ENCODE measurements at places on chromosomes 11 and 22.

DNA sequence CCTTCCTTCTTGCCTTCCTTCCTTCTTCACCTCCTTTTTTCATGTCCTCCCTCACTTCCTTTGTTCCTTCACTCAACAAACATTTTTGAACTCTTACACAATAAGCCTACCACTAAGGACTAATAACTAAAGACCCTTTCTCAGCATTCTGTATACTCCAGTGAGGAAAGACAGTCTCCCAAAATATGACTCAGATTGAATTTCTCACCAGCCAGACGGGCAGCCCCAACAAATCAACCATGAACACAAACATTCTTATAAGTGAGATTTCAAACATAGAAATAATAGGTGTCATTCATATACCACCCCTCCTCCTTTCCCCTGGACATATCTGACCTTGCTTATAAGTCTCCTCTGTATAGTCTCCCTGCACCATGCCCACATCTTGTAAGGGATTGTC, 1079.7 kb downstream of the OPCML start:
- DNase-seq, result no peak

DNA sequence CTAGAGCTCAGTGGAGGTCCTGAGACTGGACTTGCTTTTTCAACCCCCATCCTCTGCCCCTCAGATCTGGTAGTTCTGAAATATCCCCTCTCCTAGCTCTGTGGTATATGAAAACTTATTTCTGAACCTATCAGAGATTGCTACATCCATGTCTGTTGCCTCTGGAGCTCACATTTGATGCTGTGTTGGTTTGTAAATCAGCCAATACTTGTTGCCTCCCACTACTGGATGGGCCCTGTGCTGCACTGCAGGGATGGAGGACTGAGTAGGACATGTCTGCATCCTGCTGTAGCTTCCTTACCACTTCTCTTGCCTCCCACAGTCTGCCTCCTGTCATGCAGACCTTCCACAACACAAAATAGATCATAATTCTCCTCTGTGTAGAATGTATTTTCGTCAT, 5.2 kb downstream of the OLFML1 start:
- no peak for DNase-seq

DNA sequence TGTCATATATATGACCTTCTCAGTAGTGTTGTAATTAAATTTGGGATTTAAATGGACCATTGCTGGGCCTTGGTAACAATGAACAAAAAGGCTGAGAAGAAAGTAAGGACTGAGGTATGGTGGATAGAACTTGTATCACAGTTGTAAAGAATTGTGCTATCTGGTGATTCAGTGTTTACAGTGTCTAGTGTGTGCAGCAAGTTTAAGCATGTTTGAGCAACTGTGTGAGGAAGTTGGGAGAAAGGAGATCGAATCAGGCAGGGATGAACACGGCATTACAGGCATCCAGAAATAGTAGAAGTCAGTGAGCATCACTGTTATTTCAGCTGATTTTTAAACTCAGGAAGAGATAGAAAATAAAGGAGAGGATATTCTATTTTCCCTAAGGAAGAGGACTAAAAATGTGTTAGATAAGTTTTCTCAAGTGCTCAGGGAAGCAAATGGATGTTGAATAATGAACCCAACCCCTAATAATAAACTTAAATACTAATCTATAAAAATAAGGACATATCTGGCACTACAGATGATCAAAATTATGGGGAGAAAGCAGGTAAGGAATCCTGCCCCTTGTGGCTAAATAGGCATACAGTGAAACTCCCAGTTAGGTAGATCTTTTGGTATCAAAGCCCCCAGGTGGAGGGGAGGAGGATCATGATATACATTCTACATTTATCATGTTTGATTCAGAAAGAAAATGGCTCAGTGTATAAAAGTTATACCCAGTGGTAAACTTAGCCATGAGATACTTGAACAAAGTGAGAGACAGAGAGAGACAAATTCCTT, 361.0 kb upstream of the ANO3 start:
- no peak for DNase-seq

- no peak for DNase-seq
Measured at GRCh38 chr22:19195796-19196731, 17.5 kb upstream of the SLC25A1 start.

GRCh38 chr22:45996241-45997076, 19.5 kb upstream of the WNT7B start:
- DNase-seq, result peak; percentile 65

- no peak for DNase-seq
Measured at GRCh38 chr11:69812946-69813345, 6.3 kb downstream of the FGF3 start.

GRCh38 chr11:102120437-102120973, 10.3 kb downstream of the YAP1 start:
- peak; percentile 49 for DNase-seq

- DNase-seq, result peak; percentile 96
Measured at GRCh38 chr11:47946682-47947559, 33.4 kb upstream of the PTPRJ start.

GRCh38 chr11:124123622-124124021, 8.4 kb downstream of the VWA5A start:
- no peak for DNase-seq

GRCh38 chr11:88656283-88656682, 318.7 kb upstream of the CTSC start:
- DNase-seq, result no peak

DNA sequence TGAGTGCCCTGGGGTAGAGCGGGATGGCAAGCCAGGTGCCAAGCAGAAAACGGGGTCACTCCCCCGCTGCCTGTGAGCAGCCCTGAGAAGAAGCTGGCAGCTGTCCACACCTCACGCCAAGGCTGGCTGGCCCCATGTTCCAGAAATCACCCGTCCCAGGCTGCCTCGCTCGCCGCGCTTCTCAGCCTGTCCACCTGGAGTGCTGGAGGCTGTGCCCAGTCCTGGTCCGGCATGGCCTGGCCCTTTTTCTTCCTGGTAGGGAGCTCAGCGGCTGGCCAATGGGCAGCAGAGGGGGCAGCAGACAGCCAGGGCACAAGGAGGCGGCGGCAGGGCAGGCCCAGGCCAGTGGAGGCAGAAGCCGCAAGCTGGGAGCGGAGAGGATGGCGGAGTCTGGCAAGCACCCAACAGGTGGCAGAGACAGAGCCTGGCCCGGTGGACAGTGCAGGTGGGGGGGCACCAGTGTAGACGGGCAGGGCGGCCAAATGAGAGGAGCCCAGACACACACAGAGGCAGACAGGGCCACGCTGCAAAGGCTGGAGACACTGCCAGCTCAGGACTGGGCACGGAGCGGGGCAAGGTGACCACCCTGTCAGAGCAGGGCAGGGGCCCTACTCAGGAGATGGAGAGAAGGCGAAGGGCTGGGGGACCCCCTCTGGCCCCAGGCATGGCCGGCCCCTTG, 37.2 kb upstream of the TH start:
- DNase-seq, result no peak

GRCh38 chr11:122741613-122742300, 86.2 kb downstream of the UBASH3B start:
- DNase-seq, result peak; percentile 69

GRCh38 chr11:4643076-4643475, 706 bp upstream of the OR51E1 start:
- DNase-seq, result no peak

- DNase-seq, result no peak
Measured at GRCh38 chr22:32665676-32666075, 135.8 kb upstream of the TIMP3 start.

GRCh38 chr11:69950120-69950519, 128.0 kb upstream of the ANO1 start:
- peak; percentile 12 for DNase-seq

GRCh38 chr11:62732830-62733229, 4.5 kb downstream of the TTC9C start:
- DNase-seq, result peak; percentile 29

DNA sequence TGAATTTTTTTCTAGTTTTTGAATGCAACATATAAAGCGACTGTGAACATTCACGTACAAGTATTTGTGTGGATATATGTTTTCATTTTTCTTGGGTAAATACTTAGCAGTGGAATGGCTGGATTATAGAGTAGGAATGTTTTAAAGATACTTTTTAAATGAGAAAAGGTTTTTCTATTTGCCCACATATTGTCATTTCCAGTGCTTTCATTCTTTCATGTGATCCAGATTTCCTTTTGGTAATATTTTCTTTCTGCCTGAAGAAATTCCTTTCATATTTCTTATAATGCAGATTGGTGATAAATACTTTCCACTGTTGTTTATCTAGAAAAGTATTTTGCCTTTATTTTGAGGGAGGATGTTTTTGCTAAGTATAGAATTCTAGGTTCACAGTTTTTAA, 7.9 kb downstream of the DDB2 start:
- no peak for DNase-seq

DNA sequence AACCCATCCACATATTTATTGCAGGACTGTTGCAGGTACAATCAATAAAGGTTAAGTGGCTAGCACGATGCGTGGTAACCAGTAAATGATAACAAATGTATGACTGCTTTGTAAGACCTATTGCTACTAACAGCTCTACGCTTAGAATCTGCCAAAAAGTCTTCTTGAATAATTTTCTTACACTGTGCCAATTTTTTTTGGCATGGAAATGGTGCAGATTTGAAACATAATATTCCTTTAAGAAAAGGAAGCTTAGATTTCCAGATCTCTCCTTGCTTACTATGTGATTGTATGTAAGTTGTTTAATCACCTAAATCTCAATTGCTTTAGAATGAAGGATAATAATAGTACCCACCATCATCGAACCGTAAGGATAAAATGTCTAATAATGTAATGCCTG, 192.0 kb downstream of the LRRC4C start:
- DNase-seq, result no peak

DNA sequence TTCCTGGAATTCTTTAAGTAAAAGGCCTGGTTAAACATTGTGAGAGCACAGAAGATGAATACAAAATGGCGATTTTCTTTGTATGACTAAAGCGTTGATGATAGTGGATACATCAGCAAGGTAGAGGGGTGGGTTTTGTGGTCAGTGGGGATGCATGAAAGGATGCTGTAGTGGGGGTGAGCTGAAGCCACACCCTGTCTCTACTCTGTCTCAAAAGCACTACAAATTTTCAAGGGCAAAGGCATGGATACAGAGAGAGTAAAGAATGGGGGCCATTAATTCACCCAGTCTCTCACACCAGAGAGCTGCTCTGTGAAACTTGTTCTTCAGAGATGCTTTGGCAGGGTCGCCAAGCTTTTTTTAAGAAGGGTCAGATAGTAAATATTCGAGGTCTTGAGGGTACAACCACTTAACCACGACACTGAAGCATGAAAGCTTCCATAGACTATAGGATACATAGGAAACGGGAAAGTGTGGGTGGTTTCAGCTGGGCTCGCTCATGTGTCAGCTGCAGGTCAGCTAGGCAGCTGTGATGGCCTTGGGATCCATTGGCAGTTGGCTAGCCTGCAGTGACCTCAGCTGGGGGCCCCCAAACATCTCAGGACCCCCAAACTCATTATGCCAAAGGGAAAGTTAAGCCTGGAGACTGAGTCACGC, 8.3 kb downstream of the TMEM138 start:
- no peak for DNase-seq

- peak; percentile 26 for DNase-seq
Measured at GRCh38 chr11:131668500-131669400, 298.3 kb downstream of the NTM start.

GRCh38 chr11:78733031-78733430, 158.4 kb upstream of the NARS2 start:
- DNase-seq, result no peak

DNA sequence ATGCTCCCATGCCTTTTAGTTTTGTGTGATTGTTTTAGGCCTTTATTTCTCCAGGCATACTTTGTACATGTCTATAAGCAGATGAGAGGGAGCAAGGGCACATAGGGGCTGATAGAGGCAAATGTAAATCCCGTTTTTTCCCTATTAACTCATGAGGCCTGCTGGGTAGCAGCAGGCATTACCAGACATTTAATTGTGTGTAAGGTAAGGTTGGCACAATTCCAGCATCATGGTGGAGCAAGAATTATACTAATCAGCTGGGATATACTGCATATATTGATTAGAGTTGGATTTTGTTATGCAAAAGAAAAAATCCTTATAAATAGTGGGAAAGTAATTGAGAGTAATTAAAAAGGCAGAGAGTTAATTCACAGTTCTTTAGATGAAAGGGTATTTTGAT, 12.2 kb downstream of the FAT3 start:
- no peak for DNase-seq

- DNase-seq, result no peak
Measured at GRCh38 chr22:46289244-46289891, 7.3 kb upstream of the GTSE1 start.

- DNase-seq, result peak; percentile 39
Measured at GRCh38 chr11:129946256-129946655, 50.9 kb upstream of the NFRKB start.

GRCh38 chr11:120133216-120134105, 4.5 kb downstream of the TRIM29 start:
- DNase-seq, result no peak

DNA sequence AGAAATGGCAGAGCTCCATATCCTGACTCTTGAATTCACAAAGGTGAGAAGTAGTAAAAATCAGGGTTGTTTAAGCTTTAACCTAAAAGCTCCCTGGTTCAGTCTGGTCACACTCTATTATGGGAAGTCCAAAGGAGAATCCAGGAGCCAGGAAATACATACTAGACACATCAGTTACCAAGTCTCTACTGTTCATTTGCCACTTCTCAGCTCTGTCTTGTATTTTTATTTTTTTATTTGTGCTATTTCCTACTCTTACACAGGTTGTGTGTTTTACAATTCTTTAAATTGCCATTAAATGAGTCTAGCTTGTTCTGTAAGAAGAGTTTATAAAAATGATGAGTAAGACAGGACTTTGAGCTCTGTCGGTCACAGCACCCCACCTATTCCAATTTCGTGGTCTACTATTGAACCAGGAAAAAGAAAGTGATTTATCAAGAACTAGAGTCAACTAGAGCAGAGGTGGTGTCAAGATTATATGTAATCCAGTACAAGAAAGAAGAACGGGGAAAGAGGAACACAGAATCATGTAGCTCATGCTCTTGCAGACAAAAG, 9.7 kb downstream of the MS4A12 start:
- DNase-seq, result no peak

GRCh38 chr11:78354408-78355308, 63.0 kb downstream of the GAB2 start:
- peak; percentile 70 for DNase-seq

DNA sequence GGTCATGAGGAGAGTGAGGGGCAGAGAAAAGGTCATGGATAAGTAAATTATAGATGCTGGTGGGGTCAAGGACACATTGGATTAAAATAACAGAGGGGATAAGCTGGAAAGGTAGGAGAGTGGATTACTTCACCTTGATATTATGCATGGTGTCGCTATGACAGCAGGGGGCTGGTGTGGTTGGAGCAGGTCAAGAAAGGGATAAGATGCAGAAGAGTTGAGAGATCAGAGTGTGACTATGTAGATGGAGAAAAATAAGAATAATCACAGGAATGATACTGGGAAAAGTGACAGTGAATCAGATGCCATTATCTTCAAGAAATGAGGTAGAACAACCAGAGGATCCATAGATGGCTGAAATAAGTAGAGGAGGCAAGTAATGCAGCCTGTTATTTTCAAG, 29.4 kb upstream of the AMOTL1 start:
- no peak for DNase-seq

DNA sequence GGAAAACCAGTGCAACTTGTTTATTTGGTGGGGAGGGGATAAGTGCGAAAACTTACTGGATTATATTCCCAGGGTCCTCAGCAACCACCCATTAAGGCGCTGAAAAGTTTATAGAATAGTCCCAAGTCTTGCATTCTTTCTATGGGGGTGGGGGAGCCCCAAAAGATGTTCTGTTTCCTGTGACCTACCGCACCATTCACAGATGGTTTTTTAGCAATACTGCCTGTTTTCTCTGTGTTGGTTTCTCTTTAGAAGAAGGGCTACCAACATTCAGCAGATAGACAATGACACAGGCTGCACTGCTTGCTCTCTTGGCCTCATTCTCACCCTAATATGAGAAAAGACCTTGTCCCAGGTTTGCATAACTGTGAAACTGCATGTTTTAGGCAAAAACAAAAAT, 86.5 kb downstream of the FAM76B start:
- no peak for DNase-seq
